ENCODE measurements at places on chromosomes 1 and 21.

DNA sequence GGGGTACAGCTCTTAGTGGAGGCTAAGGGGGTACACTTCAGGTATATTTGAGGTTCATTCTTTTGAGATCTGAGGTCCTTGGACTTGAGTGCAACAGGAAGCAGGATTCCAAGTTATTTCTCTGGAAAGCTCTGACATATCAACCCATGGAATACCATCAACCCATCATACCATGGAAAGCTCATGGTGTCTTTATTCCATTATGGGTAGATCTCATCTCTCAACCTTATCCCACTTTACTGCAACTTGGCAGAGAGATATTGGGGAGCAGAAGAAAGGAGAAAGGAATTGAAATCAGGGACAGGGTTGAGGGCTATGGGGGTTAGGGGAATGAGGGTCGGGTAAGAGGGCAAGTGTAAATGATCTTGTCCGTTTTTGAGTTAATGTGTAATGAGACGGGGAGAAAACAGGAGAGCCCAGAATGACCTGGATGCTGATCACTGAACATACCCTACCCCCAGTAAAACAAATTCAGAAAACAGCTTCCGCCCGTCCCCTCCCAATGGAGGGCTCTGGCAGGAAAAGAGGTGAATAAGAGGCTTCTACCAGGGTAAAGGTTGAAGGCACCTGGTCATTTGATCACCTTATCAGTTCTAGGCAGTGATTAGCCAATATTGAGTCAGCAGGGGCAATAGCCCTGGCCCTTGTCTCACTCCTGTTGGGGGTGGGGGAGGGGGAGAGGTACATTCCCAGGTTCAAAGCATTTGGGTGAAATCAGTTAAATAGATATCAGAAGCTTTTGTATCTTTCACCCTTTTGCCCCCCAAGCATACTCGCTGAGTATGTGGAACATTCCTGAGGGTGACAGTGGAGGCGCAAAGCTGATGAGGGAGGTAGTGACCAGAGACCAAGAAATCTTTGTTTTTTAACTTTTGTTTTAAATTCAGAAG is 622 bp upstream of the APOA2 start:
- H3K4me1 ChIP-seq = peaks cover 33% of the 10 kb centered on the region
- peaks cover 12% of the 10 kb centered on the region for H3K36me3 ChIP-seq
- H3K27me3 ChIP-seq = no peaks in the 10 kb centered on the region
- no peak overlapping the region for H3K4me3 ChIP-seq
- DNase-seq = no peak

- H3K27ac ChIP-seq = no peak overlapping the region
- H3K4me1 ChIP-seq = no peaks in the 10 kb centered on the region
- peak; percentile 45 for DNase-seq
- H3K27me3 ChIP-seq = peaks cover 6% of the 10 kb centered on the region
Measured at GRCh38 chr1:38328278-38329035, 281.9 kb upstream of the POU3F1 start.

- H3K4me3 ChIP-seq = no peak overlapping the region
- no peak for DNase-seq
- no peaks in the 10 kb centered on the region for H3K27me3 ChIP-seq
- H3K4me1 ChIP-seq = peaks cover 3% of the 10 kb centered on the region
- peaks cover 72% of the 10 kb centered on the region for H3K36me3 ChIP-seq
- no peak overlapping the region for H3K27ac ChIP-seq
Measured at GRCh38 chr1:226369110-226369509, 38.8 kb downstream of the PARP1 start.

DNA sequence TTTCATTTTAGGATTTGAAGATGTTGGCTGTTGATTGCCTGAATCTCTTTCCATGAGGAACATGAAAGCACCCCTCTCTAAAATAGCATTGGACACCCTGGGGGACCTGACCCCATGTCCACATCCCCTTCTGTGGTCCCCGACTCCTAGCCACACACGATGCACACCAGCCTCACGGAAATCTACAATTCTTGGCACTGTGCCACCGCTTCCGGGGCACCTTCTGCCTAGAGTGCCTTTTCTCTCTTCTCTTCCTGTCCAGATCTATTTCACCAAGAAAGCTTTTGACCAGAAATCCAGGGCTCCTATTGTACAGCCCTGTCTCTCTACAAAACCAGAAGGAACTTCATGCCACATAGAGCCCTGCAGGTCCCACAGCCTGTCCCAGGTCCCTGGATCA is 50.3 kb downstream of the MYSM1 start:
- no peak for DNase-seq

DNA sequence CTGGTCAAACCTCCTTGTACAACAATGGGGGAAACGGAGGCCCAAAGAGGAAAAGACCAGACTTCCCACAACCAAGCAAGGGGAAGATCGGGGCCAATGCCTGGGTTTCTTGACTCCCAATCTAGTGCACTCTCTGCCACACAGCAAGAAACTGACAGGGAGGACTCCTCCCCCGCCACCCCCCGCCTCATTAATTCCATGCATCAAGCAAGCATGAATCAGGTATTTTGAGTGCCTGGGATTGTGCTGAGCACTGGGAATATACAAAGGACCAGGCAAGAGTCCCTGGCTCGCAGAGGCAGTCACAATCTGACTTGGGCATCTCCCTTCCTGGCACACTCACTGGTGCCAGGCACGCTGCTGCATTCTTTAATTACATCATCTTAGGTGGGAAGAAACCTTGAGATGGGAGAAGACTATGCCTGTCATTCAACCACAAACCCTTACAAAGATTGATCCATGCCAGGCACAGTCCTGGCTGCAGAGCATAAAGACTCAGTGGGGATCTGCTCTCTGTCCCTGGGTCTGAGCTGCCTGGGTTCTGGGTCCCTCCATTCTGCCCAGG is 4.4 kb upstream of the KCNC4 start:
- H3K27me3 ChIP-seq = no peaks in the 10 kb centered on the region
- no peak for DNase-seq
- H3K36me3 ChIP-seq = no peaks in the 10 kb centered on the region
- H3K4me3 ChIP-seq = no peak overlapping the region

- no peaks in the 10 kb centered on the region for H3K4me1 ChIP-seq
- no peak overlapping the region for H3K4me3 ChIP-seq
- DNase-seq = no peak
- H3K27ac ChIP-seq = no peak overlapping the region
- peaks cover 6% of the 10 kb centered on the region for H3K27me3 ChIP-seq
- no peaks in the 10 kb centered on the region for H3K36me3 ChIP-seq
Measured at GRCh38 chr1:10632691-10633090, 157.9 kb downstream of the PEX14 start.

GRCh38 chr1:240232530-240232929 is 140.8 kb downstream of the FMN2 start:
- H3K36me3 ChIP-seq = no peaks in the 10 kb centered on the region
- DNase-seq = no peak
- no peaks in the 10 kb centered on the region for H3K4me1 ChIP-seq
- no peaks in the 10 kb centered on the region for H3K27me3 ChIP-seq

DNA sequence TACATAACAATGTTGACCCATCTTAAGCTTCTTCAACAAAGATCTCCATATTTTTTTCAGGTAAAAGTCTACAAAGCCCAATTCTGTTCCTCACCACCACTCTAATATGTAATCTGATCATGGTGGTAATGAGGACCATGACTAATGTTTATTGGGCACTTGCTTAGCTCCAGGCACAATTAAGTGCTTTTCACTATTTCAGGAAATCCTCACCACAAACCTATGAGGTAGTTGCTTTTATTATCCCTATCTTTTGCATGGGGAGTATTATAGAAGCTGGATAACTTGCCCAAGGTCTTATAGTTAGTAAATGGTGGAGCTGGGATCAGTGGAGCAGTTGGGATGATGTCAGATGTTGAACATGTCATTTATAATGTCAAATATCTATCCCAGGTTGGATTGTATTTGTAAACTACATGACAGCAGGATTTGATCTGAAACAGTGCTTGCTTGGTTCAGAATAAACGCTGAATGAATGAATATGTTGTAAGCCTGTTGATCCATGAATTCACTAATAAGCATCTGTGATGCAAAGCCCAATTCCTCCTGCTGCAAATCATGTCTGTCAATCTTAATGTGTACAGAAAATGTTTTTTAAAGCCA is 283.3 kb upstream of the ST6GALNAC5 start:
- peaks cover 3% of the 10 kb centered on the region for H3K4me1 ChIP-seq
- no peaks in the 10 kb centered on the region for H3K27me3 ChIP-seq
- H3K4me3 ChIP-seq = no peak overlapping the region
- no peak overlapping the region for H3K27ac ChIP-seq
- no peaks in the 10 kb centered on the region for H3K36me3 ChIP-seq

GRCh38 chr1:48242141-48242736 is 19.7 kb downstream of the SLC5A9 start:
- no peak for DNase-seq
- H3K36me3 ChIP-seq = no peaks in the 10 kb centered on the region

GRCh38 chr1:47232187-47232874 is at the start of gene TAL1:
TSS of gene TAL1 (minus strand) at chr1:47232225. CDS start at chr1:47225888, 6,337 bp downstream.
- H3K27me3 ChIP-seq = peaks cover 83% of the 10 kb centered on the region
- H3K4me3 ChIP-seq = peak within 1 kb of the TSS; percentile 81
- peak within 1 kb of the TSS; percentile 59 for H3K27ac ChIP-seq
- H3K4me1 ChIP-seq = peaks cover 19% of the 10 kb centered on the region
- H3K36me3 ChIP-seq = no peaks in the 10 kb centered on the region

GRCh38 chr1:113860891-113861290 is 10.6 kb downstream of the PTPN22 start:
- H3K27me3 ChIP-seq = no peaks in the 10 kb centered on the region
- peaks cover 44% of the 10 kb centered on the region for H3K4me1 ChIP-seq
- DNase-seq = peak; percentile 45
- no peak overlapping the region for H3K4me3 ChIP-seq
- peaks cover 61% of the 10 kb centered on the region for H3K36me3 ChIP-seq

- no peaks in the 10 kb centered on the region for H3K4me1 ChIP-seq
- H3K27me3 ChIP-seq = peaks cover 14% of the 10 kb centered on the region
- H3K27ac ChIP-seq = no peak overlapping the region
- DNase-seq = no peak
- H3K36me3 ChIP-seq = no peaks in the 10 kb centered on the region
Measured at GRCh38 chr1:157658571-157658970, 42.0 kb downstream of the FCRL3 start.

GRCh38 chr1:10818262-10819197 is 22.1 kb upstream of the CASZ1 start:
- H3K27me3 ChIP-seq = peaks cover 2% of the 10 kb centered on the region
- H3K4me3 ChIP-seq = no peak overlapping the region
- no peaks in the 10 kb centered on the region for H3K36me3 ChIP-seq
- H3K27ac ChIP-seq = no peak overlapping the region
- no peaks in the 10 kb centered on the region for H3K4me1 ChIP-seq
- no peak for DNase-seq

DNA sequence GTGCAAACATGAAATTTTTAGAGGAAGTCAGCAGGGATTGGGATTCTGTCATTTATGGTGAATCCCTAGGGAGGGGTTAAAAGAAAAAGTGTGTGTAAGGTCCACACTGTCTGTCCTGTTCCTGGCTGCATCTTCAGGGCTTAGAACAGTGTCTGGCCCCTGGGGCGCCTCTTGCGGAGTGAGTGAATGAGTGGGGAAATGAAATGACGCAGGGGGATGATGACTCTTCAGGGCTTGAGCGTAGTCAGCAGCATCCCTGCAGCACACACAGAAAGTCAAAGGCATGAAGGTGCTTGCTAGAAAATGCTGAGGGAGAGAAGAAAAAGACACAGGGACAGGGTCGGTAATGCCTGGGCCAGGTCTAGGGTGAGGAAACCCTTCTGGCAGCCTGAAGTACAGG is 57.8 kb downstream of the PGBD5 start:
- no peak overlapping the region for H3K4me3 ChIP-seq
- H3K27ac ChIP-seq = no peak overlapping the region
- peaks cover 3% of the 10 kb centered on the region for H3K27me3 ChIP-seq
- H3K4me1 ChIP-seq = no peaks in the 10 kb centered on the region
- H3K36me3 ChIP-seq = no peaks in the 10 kb centered on the region
- no peak for DNase-seq

DNA sequence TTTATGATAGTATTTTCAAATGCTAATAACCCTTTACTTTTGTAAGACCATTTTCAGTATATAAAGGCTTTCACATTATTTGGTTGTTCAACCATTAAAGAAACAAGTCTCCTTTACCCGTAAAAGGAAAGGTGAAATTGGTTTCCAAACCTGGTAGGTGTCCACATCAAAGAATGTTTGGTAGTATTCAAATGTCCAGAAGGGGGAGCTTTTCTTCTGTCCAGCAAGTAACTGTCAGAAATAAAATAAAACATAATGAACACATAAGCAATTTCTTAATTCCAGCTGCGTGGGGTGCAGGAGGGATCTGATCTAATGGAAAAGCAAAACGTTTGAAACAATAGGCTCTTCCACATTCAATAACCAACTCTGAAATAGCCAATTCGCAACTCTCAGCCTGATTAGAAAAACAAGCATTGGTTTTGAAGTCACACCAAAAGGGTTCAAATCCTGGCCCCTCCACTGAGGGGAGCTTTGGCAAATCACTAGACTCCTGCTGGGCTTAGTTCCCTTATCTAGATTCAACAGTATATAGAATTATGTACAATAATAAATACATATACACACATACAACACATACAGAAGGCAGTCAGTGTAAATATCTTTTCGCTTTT is 11.0 kb downstream of the YIPF1 start:
- H3K27me3 ChIP-seq = no peaks in the 10 kb centered on the region
- H3K36me3 ChIP-seq = peaks cover 37% of the 10 kb centered on the region
- H3K4me3 ChIP-seq = no peak overlapping the region
- H3K4me1 ChIP-seq = peaks cover 3% of the 10 kb centered on the region
- peak; percentile 62 for DNase-seq
- H3K27ac ChIP-seq = no peak overlapping the region

DNA sequence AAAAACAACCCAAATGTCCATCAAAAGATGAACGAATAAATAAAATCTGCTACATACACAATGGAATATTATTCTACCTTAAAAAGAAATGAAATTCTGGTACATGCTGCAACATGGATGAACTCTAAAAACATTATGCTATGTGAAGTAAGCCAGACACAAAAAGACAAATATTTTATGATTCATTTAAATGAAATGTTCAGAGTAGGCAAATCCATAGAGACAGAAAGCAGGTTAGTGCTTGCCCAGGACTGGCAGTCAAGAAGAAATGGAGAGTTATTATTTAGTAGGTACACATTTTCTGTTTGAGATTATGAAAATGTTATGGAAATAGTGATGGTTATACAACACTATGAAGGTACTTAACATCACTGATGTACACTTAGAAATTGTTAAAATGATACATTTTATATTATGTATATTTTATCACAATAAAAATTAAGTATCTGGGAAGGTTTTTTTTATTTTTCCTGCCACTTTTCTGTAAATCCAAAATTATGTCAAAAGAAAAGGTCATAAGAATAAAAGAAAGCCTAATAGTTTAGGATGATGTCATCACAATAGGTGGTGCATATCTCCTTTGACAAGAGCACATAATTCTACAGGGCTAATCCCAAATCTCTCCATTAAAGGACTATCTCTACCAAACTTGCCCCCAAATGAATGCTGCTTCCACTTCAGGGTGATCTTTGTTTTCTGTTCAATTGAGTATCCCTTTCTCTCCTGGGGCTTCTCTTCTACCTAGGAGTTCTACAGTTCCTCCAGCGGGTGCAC is 40.2 kb upstream of the FCER1A start:
- peaks cover 2% of the 10 kb centered on the region for H3K4me1 ChIP-seq
- no peaks in the 10 kb centered on the region for H3K27me3 ChIP-seq
- DNase-seq = no peak
- H3K36me3 ChIP-seq = no peaks in the 10 kb centered on the region
